ENCODE measurements at places on chromosomes 1 and 21. TPM values are rescaled to one million over a fixed set of nuclear protein-coding genes. Genes with fewer than 3 reads are reported as not detected.
A peak's percentile ranks its signal among the peaks of the same experiment; 100 is the strongest.

DNA sequence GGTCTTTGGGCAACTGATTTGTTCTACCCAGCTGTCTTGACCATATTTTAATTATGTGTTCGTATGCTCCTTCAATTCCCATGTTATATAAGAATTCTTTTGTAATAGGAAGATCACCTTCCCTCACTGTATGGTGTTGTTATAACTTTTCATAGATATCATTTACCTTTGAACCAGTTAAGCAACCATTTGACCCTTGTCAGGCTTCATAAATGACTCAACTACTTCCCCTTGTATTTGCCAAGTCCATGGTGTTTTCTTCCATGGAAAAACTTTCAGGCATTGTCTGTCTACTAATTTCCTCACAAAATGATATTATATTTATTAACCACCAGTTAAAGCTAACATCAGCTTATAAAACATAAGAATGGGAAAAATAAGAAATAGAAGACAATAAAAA, 5.1 kb downstream of the BPNT1 start:
- no peak for DNase-seq

DNA sequence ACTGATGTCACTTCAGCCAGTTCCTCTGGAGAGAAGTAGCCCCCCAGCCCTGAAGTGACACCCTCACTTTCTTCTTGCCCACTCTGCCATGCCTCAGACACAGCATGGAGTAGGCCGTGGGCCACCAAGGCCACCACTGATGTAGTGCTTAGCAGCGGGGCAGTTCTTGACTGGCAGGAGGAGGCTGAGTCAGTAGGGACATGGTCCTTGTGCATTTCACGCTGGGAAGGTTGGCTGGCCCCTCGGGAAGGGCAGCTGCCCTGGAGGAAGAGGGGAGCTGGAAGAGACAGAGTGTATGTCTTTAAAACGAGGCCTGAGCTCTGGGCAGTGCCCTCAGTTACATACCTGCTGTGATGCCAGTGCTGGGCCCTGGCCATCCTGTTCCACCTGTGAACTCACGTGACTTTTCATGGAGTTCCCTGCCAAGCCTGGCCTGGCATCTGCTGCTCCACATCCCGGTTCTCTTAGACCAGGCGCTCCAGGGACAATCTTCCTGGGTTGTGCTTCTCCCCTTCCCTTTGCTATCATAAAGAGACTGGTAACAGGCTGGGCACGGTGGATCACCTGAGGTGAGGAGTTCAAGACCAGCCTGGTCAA, 158.6 kb upstream of the TMEM51 start:
- no peak for DNase-seq

- no peak for DNase-seq
These were observed 75.4 kb downstream of the UBE4B start for GRCh38 chr1:10108134-10108663.

- no peak for DNase-seq
These were observed 3.6 kb downstream of the KRTAP21-3 start for GRCh38 chr21:30714946-30715345.

DNA sequence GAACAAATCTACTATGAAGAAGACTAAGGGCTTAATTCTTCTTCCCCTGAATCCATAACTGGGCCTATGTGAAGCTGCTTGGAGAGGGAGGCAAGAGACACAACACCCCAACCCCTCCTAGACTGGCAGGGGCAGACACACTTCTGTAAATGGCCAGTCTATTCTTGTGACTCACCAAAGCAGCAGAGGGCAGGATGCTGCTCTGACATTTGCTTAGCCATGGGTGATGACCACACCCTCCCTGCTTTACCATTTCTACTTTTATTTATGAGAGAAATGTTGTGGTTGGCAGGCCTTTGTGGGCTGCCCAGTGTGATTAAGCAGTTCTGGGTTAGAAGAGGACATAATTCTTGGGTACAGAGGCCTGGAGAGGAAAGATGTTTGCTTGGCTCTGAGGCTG, 189.8 kb upstream of the DPYD start:
- no peak for DNase-seq

DNA sequence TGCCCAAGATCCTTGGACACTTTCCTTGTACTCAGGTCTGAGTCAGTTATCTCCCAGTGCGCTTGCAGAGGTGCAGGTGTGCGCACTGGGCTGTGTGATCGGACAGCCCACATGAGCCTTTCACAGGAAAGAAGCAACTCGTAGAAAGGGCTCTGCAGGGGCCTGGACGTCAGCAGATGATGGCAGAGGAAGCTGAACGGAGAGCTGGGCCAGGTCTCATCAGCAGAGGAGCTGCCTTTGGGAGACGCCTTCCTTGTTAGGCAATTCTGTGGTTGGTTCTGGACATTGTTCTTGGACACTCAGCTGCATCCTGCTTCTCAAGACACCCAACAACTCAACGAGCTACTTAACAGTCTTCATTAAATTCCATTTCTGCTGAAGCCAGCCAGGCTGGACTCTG, 7.5 kb upstream of the PROK1 start:
- no peak for DNase-seq

DNA sequence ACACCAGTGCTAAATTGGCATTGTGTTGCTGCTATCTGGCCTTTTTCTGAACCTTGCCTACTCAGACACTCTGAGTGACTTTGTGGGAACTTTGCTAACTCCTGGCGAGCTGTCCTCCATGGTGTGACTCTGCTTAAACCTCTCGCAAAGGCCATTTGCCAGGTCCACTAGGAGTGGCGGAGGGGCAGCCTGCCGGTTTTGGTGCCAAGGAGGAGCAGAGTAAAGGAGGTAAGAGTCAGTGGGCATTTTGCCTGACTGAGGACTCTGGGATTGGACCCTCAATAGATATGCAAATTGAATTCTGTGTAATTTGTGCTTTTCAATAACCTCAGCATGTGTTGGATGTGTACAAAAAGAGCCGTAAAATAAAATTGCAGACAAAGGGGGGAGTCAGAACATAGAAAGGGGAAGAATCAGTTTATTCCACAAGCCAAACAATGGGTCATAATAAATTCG, 386.6 kb upstream of the NFIA start:
- no peak for DNase-seq

DNA sequence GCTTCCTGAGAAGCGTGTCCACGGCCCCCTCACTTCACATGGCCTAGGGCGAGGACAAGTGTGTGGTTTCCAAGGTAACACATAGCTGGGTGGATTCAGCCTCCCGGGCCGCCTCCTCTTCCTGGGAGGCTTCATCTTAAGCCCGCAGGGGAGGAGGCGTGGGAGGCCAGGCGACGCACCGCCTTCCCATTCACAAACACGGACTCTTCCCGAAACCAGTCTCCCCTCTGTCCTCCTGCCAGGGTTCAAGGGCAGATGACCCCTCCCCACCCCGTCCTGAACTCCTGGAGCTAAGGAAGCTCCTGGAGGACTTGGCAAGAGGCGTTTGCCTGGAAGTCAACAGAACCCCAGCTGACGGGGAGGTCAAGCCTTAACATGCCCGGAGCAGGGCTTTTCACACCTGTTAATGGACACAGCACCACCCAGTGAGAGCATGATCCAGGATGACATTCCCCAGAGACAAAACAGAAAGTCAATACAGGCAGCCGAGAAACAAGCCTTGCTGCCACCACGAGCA, 56.7 kb downstream of the KCNN3 start:
- no peak for DNase-seq

DNA sequence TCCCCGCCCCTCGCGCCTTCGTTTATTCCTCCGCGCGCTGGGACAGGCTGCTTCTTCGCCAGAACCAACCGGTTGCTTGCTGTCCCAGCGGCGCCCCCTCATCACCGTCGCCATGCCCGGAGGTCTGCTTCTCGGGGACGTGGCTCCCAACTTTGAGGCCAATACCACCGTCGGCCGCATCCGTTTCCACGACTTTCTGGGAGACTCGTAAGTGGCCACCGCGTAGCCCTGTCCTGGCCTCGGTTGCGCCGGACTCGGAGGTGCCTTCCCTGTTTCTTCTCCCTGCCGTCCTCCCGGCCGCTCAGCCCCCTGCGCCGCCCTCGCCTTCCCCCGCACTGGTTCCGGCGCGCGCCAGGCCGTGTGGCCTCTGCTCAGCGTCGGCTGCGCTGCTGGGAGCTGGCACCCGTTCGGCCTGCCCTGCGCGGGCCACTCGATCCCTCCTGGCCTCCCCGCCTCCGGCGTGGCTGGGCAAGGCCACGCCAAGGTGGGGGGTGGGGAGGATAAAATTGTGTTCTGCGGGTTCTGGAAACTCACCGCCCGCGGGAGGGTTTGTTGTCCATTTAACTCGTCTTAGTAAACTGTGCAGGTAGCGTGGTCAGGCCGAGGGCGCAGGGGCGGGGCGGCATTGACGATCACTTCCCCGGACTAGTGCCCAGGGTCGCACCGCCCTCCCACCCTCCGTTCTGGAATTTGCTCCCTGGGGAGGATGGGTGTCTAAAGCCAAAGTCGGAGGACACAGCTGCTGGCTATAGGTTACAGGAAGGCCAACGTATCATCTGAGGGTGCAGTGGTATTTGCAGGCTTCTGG, at the start of gene PRDX6:
PRDX6 (plus strand) TSS at position 50 of the 808 bp plus-strand sequence; CDS start at position 113, 63 bp downstream.
- peak; percentile 85 for DNase-seq

GRCh38 chr1:116329524-116330341, 43.3 kb upstream of the ATP1A1 start:
- no peak for DNase-seq

GRCh38 chr1:22442212-22442894, 9.3 kb upstream of the ZBTB40 start:
- no peak for DNase-seq

GRCh38 chr1:117250061-117250606, 39.4 kb upstream of the VTCN1 start:
- no peak for DNase-seq

- peak; percentile 52 for DNase-seq
These were observed 5.0 kb downstream of the PRELP start for GRCh38 chr1:203480525-203481084.

GRCh38 chr1:185317034-185317885, at the start of gene IVNS1ABP:
IVNS1ABP (minus strand) TSS chr1:185317243; CDS start chr1:185309493, 7,750 bp downstream.
- DNase-seq = peak; percentile 93

- no peak for DNase-seq
These were observed 114.8 kb downstream of the MAB21L3 start for GRCh38 chr1:116226017-116226416.

DNA sequence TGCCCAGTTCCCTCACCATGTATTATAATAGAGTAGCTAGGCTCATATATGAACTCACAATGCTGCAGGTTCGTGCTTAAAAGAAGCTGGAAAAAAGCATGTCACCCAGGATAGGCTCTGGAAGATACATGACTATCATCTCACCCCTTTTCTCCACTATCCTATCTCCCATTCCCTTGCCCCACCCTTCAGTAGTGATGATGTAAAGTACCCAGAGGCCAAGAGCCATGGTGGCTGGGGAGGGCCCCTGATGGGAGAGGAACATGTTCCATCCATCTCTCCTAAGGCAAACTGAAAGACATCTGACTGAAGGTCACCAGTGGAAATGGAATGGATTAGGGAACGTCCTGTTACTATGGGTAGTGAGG, 20.3 kb upstream of the RBBP5 start:
- DNase-seq = no peak

GRCh38 chr1:183562701-183563100, 27.6 kb downstream of the NCF2 start:
- no peak for DNase-seq

DNA sequence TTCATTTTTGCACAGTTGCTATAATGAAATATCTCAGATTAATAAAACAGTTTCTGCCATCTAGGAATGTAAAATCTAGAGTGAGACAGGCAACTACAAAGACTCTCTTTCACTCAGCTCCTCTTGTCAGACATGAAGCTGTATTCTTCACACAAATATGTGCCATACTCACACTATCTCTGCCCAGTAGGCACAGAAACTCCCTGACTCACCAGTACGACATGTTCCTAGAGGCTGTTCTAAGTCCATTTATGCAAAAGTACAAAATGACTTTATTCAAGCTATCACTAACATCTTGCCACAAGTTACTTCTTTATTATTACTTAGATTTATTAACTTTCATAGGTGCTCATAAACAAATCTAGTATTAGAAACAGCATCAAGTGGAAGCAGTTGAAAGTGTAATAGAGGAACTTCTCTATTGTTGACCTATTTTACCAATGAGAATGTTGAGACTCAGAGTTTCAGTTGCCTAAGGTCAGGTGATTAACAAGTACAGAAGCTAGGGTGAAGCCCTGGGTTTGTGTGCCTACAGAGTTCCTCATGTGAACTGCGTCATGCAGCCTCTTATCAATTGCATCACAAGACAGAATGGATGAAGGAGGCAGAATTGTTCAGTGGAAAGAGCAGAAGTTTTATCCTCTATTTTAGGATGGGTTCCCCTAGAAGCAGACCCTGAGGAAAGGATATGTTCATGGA, 98.9 kb downstream of the RGS2 start:
- no peak for DNase-seq

DNA sequence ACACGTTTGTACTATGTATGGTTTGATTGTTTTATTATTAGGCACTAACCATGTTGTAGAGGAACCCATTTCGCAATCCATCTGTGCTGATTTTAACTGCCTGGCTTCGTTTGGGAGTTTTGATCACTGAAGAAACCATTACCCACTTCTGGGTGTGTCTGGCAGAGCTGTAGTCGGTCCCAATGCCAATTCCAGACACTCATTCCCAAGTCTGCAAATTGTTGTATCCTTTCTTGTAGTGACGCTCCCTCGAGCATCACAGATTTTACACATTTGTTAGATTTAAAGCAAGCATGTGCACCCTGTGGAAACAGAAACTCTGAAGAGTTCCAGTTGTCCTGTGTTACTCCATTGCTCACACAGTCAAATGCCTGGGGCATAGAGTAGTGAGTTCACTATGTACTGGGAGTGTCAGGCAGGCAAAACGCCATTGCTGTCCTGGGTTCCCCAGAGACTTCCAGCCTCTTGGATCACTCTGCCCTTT, 31.0 kb upstream of the EFCAB14 start:
- DNase-seq = no peak

GRCh38 chr1:231526536-231526935, 1.9 kb upstream of the TSNAX start:
- no peak for DNase-seq

GRCh38 chr1:72366466-72366865, 84.1 kb upstream of the NEGR1 start:
- DNase-seq = peak; percentile 7

DNA sequence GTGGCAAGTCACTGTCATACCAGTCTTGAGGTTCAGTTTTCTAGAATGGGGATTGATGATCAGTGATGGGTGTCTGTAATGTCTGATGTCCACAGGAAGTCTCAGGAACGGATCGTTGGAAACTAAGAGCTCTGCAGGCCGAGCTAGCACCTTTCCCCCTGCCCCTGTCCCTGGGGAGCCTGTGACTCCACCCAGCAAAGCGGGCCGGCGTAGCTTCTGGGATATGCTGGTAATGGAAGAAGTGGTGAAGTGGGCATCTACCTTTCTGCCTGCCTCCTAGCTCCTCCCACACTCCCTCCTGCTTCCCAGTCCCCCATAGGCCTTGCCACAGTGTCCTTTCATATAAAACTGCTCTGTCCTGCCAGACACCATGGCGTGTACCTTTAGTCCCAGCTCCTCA, 13.4 kb downstream of the HYI start:
- DNase-seq = no peak

Gene RHOU
- 1.0 TPM for total RNA-seq

Gene TNFSF18
- not detected for total RNA-seq

Gene SZRD1
- 196 TPM for total RNA-seq

Gene ACKR1
- not detected for total RNA-seq

Gene RAB3B
- 0.06 TPM for total RNA-seq

Gene FCGR1A
- total RNA-seq = not detected

Gene KIAA0319L
- total RNA-seq = 17.2 TPM

Gene CD160
- total RNA-seq = 14.2 TPM

Gene SLC1A7
- total RNA-seq = not detected

Gene OR2T2
- total RNA-seq = not detected

Gene FNBP1L
- 0.45 TPM for total RNA-seq

Gene NEK2
- 24.2 TPM for total RNA-seq

Gene ACTA1
- total RNA-seq = not detected

Measured in activated naive CD8-positive, alpha-beta T cell treated with anti-CD3 and anti-CD28 coated beads for 36 hours (primary cell).